ENCODE measurements at places on chromosomes 7 and 10. TPM values are rescaled to one million over a fixed set of nuclear protein-coding genes. Genes with fewer than 3 reads are reported as not detected.

The GIMAP4 gene
- not detected for total RNA-seq

The SPDYE8 gene
- not detected for total RNA-seq

The TM9SF3 gene
- 102 TPM for total RNA-seq

The MPP7 gene
- total RNA-seq: 0.16 TPM

The OR9A2 gene
- total RNA-seq: not detected

The AGBL3 gene
- total RNA-seq: 1.3 TPM

The CALHM2 gene
- total RNA-seq: 51.1 TPM

The MUC3A gene
- total RNA-seq: not detected

The TRIL gene
- total RNA-seq: 17.7 TPM

The TAS2R39 gene
- total RNA-seq: not detected

The LMOD2 gene
- total RNA-seq: not detected

The CHAT gene
- total RNA-seq: not detected

The FKBP6 gene
- not detected for total RNA-seq

The MRC1 gene
- not detected for total RNA-seq

The HEPACAM2 gene
- total RNA-seq: not detected

The DRGX gene
- not detected for total RNA-seq

The EN2 gene
- total RNA-seq: not detected

The CPVL gene
- total RNA-seq: 1.3 TPM

The CXCL12 gene
- 269 TPM for total RNA-seq

The AGMO gene
- total RNA-seq: 0.65 TPM

The MYO3A gene
- total RNA-seq: not detected

The CRHR2 gene
- total RNA-seq: not detected

The ZNF365 gene
- 4.0 TPM for total RNA-seq

The GALNT17 gene
- total RNA-seq: 0.49 TPM

The SLC18A3 gene
- total RNA-seq: not detected

The VWDE gene
- not detected for total RNA-seq

The MEOX2 gene
- total RNA-seq: 4.5 TPM

The PVRIG gene
- total RNA-seq: not detected

The ERVW-1 gene
- not detected for total RNA-seq

The CRTAC1 gene
- not detected for total RNA-seq

The SH2B2 gene
- 2.1 TPM for total RNA-seq

The MBL2 gene
- total RNA-seq: not detected

The PIP gene
- total RNA-seq: not detected

The MYH16 gene
- not detected for total RNA-seq

The CDK5 gene
- total RNA-seq: 12.4 TPM

The SCIN gene
- 1.1 TPM for total RNA-seq

The UCMA gene
- not detected for total RNA-seq

The RNF148 gene
- 0.36 TPM for total RNA-seq

The AKR1D1 gene
- not detected for total RNA-seq

The PALD1 gene
- 0.16 TPM for total RNA-seq

The LIPF gene
- not detected for total RNA-seq

The ANXA8 gene
- 1.1 TPM for total RNA-seq

The CYP3A7 gene
- not detected for total RNA-seq

The ABCB1 gene
- 0.12 TPM for total RNA-seq

The KRIT1 gene
- 49.3 TPM for total RNA-seq

The IFIT1B gene
- total RNA-seq: under 0.01 TPM

The RBM20 gene
- total RNA-seq: 0.12 TPM

The BICC1 gene
- total RNA-seq: 189 TPM

The IGFBP1 gene
- total RNA-seq: 0.12 TPM

The CPED1 gene
- 124 TPM for total RNA-seq

The LRRTM3 gene
- not detected for total RNA-seq
